ENCODE measurements at places on chromosomes 6 and 20.

GRCh38 chr6:113654396-113654795 is 202.7 kb upstream of the MARCKS start:
- peak; percentile 82 for DNase-seq

GRCh38 chr6:157848693-157849092 is 25.6 kb downstream of the SNX9 start:
- no peak for DNase-seq

- DNase-seq, result peak; percentile 95
These were observed 235.1 kb upstream of the ZNF217 start for GRCh38 chr20:53828682-53829254.

DNA sequence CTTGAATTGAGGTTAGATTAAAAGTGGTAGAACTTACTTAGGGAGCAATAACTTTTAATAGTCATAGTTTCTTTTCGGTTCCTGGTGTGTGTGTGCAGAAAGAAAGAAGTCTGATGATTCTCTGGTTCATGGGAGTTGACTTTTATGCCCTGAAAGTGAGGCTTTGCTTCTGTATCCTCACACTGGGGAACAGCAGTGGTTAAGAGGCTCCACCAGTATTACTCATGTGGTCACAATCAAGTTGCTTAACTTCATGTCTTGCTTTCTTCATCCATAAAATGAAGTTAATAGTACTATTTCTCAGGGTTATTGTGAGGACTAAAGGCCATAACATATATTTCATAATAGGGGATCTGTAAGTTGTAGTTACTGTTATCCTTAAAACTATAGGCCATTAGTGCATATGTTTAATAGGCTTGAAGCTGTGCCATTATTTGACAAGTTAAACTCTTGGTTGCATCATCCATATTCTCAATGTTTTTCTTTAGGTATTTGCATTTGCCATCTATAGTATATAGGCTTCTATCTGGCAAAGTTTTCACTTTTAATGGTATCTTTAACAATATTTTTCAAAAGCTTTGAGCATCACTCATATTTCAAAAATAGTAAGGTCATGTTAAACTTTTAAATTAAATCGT is 262.4 kb downstream of the PLCB1 start:
- peak; percentile 79 for DNase-seq

GRCh38 chr6:99589290-99589672 is 17.4 kb upstream of the PRDM13 start:
- DNase-seq, result no peak

GRCh38 chr6:29395331-29395730 is at the start of gene OR12D2:
OR12D2 (plus strand) TSS chr6:29395631; CDS start chr6:29396700, 1,069 bp downstream.
- no peak for DNase-seq

DNA sequence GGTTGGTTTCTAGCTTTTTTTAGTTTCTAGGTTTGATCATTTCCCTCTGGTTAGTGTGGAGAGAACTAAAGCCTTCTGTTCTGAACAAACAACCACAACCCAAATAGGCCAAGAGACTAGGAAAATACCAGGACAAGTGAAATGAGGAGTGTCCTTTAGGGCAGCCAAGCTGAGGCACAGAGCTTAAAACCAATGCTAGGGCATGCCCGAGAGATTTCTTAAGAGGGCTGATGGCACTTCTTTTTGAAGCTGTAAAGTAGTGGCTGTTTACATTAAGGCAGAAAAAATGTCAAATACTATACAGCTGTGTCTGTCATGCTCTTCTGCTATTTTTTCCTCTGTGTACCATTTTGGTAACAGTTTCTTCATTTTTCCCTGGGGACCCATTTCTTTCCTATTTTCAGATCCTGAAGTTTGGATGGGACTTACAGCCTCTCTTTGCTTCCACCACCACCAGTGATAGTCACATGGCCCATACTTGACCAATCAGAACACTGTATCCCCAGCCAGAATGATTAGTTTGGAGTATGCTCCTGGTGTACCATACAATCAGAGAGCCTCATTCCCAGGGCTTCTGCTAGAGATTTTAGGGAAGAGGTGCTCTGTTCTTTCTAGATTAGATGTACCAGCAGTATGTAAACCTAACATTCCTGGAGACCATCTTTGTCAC is 154.4 kb downstream of the BMP2 start:
- DNase-seq, result no peak

GRCh38 chr20:48630342-48631075 is 197.3 kb downstream of the PREX1 start:
- DNase-seq, result no peak

DNA sequence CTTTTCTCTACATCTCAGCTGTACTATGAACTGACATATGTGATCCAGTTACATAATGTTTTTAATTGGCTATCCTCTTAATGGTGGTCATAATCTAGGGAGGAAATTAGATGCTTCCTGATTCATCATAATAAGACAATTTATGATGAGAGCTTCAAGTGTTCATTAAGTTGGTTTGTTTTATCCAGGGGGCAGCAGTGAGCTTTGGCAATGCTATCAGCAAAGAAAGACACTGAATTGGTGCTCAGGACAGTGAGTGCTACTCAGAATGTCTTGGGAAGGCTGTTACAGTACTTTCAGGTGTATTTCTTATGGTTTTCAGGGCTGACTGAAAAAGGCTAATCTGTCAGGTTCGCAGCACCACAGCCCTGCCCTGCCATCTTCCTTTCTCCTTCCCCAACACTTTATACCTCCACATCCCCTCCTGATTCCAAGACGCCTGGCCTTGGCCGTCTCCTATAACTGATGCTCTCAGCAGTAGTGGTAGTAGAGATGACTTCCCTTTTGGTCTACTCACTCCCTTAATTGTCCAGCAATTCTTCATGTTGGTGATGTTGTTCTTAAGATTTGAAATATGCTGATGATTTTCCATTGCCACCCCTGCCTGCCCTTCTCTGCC is 67.0 kb upstream of the TNFAIP3 start:
- peak; percentile 76 for DNase-seq

DNA sequence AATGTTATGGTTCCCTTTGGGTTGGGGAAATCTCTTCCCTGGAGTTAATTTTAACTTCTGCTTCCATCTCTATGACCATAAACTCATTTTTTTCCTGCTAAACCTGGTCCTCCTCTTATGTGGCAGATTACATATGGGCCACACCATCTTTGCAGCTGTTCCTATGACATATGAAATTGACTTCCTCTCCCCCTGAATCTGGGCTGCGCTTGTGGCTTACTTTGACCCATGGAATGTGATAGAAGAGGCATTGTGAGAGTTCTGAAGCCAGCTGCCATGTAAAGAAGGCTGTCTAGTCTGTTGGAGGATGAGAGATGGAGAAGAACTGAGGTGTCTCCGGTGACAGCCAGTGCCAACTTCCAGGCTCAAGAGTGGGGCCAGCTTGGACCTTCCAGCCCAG is 100.1 kb downstream of the CDC5L start:
- DNase-seq, result peak; percentile 22

GRCh38 chr6:148407372-148407771 is 64.7 kb downstream of the SASH1 start:
- DNase-seq, result peak; percentile 93

DNA sequence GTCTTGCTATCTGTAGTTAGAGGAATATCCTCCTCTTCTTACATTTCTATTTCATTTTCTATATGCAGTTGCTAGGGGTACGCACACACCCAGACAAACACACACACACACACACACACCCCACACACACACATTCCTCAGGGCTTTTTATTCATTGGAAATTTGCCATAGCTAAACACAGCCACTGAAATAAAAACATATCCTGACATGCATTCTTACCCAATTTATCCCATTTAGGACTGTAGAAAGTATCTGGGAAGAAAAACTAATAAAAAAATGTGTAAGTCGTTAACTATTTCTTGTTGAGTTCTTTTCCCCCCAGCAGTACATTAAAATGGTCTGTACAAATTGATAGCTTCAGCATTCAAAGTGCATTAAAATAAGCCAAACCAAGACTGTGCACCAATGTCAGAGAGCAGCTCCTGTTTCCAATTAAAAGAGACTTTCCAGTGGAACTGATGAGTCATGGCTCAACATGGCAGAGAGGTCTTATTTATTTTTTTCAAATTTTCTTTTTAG is 357.9 kb upstream of the AGPAT4 start:
- DNase-seq, result peak; percentile 45

DNA sequence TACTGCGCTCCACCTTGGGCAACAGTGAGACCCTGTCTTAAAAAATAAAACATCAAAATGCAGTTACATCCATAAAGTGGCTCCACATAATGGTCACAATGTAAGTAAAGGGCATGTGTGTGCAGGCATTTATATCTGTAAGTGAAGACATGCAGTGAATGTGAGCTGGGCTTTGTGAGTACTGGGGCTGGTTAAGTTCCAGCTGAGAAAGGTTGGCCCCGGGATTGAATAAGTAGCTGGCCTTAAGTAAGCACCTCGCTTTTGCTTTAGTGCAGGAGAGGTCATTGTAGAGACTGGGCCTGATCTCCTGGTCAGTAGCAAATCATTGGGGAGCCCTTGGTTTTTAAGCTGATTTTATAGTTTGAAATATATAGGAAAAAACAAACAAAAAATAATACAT is 8.0 kb downstream of the QKI start:
- DNase-seq, result no peak

DNA sequence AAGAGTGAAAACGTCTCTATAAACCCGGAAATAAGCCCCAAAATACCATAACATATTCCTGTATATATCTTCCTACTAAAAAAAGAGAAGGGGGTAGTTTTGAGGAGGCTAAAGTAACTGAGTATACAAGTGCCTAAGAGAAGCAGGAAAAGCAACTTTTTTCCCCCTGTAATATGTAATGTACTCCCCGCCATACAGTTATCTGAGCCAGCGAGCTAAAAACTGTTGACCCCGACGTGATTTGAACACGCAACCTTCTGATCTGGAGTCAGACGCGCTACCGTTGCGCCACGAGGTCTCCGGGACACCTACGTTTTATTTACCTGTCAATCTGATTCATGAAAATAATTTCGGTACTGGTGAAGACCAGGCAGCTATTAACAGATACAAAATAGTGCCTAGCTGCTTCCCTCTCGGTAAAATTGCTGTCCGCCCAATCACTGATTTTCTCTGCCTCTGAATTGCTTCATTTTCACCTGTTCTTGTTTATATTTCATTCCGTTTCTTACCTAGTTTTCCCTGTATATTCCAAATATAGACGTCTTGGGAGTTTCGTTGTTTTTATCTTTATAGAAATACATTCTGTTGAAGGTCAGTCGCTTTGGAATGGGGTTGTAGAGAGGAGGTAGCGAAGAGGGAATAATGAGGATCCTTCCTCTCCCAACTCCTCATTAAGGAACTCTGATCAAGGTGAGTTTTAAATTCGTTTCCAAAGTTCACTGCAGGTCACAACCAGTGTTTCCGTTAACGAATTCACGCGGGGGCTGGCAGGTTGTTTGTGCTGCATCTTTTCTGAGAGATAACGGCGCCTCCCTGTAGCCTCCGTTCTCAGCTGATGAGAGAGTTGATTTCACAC is 33.6 kb upstream of the BTN3A2 start:
- DNase-seq, result peak; percentile 82

DNA sequence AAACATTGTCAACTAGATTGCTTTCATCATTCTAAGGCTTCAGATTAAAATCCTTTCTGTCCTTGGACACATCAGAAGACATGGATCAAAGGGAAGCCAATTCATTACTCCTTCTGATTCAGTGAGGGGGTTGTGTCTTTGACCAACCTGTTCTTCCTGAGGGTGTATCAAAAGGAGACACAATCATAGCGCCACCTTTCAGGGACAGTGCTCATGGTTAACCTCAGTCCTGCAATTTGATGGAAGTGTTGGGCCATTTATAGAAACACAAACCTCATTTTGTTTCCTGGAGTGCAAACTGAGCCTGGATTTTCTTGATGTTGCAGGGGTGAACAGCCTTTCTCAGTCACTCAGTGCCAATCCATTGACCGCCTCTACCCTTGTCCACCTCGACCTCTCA is 163.9 kb upstream of the SCGN start:
- DNase-seq, result no peak

DNA sequence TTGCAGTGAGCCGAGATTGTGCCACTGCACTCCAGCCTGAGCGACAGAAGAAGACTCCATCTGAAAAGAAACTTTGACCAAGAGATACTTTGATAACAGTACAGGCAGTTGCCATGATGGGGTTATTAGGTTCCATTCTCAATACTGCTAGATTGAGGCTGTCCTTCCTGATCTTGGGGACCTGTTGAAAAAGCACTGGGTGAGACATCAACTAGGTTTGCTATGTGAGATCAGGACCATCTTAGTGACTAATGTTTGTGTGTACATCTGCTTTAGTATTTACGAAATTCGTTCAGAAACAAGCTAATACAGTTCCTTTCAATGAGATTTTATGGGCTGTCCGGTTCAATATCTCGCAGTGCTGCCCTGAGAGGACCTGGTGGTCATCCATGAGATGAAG is 2.6 kb downstream of the DSE start:
- no peak for DNase-seq

DNA sequence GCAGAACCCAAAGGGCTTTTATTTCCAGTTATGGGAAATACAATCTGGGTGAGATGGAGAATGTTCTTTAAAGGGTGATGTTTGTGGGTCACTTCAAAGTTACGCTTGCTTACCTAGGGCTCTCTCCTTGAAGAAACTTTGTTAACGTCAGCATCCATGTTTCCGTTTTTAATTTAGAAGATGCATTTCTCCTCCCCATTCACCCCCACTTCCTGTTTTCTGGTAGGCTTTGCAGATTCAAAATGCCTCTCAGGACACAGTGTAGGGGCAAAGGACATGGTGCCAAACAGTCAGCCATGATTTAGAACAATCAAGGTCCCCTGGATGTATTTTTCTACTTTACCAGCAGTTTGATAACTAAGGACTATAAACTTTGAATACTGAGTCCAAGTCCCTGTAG is 49.5 kb downstream of the RPS12 start:
- DNase-seq, result no peak

DNA sequence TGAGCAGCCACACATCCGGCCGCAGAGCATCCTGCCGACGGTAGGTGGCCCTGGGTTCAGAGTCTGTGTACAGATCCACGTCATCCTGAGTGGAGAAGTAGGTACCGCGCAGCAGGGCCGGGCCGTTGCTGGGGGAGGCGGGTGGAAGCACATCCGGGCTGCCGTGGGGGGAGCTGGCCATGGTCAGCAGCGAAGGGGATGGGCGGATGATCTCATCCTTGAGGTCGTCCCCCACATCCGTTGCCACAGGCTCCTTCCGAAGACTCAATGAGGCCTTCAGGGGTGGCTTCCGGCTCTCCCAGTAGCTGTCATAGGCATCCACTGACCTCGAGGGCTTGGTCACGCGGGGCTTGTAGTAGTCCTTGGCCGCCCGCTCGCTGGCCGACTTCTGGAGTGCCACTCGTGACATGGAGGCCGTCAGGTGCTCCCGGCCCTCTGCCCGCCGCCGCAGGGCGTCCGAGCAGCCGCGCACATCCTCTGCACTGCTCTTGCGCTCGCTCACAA is 9.2 kb downstream of the SPATA2 start:
- DNase-seq, result no peak

- DNase-seq, result no peak
These were observed 50.4 kb upstream of the TLDC2 start for GRCh38 chr20:36825385-36826104.
